ENCODE measurements at places on chromosomes 4 and X. TPM values are rescaled to one million over a fixed set of nuclear protein-coding genes. Genes with fewer than 3 reads are reported as not detected.

Gene LAGE3
- 44.5 TPM for total RNA-seq

Gene TMPRSS11F
- total RNA-seq, result not detected

Gene TMPRSS11E
- 0.05 TPM for total RNA-seq

Gene FAM47C
- not detected for total RNA-seq

Gene FAM47A
- total RNA-seq, result not detected

Gene LINC00632
- total RNA-seq, result 13.4 TPM

Gene PABPC5
- 0.46 TPM for total RNA-seq

Gene RPA4
- total RNA-seq, result 0.92 TPM

Gene TENM3
- 28.5 TPM for total RNA-seq

Gene EDNRA
- total RNA-seq, result 3.9 TPM

Gene SPIN2A
- 0.23 TPM for total RNA-seq

Gene BEND2
- not detected for total RNA-seq

Gene HGFAC
- 0.05 TPM for total RNA-seq

Gene PRAF2
- total RNA-seq, result 19.3 TPM

Gene SNCA
- total RNA-seq, result 27.9 TPM

Gene CLIC2
- 0.59 TPM for total RNA-seq

Gene GAGE12F
- not detected for total RNA-seq

Gene ZNF732
- 0.32 TPM for total RNA-seq

Gene TASL
- total RNA-seq, result not detected

Gene NRK
- 0.51 TPM for total RNA-seq

Gene GRIPAP1
- 28.7 TPM for total RNA-seq

Gene FHL1
- total RNA-seq, result 118 TPM

Gene PAK3
- 2.2 TPM for total RNA-seq

Gene GAGE2A
- not detected for total RNA-seq
